ENCODE measurements at places on chromosomes 1 and 21.
A peak's percentile ranks its signal among the peaks of the same experiment; 100 is the strongest.

DNA sequence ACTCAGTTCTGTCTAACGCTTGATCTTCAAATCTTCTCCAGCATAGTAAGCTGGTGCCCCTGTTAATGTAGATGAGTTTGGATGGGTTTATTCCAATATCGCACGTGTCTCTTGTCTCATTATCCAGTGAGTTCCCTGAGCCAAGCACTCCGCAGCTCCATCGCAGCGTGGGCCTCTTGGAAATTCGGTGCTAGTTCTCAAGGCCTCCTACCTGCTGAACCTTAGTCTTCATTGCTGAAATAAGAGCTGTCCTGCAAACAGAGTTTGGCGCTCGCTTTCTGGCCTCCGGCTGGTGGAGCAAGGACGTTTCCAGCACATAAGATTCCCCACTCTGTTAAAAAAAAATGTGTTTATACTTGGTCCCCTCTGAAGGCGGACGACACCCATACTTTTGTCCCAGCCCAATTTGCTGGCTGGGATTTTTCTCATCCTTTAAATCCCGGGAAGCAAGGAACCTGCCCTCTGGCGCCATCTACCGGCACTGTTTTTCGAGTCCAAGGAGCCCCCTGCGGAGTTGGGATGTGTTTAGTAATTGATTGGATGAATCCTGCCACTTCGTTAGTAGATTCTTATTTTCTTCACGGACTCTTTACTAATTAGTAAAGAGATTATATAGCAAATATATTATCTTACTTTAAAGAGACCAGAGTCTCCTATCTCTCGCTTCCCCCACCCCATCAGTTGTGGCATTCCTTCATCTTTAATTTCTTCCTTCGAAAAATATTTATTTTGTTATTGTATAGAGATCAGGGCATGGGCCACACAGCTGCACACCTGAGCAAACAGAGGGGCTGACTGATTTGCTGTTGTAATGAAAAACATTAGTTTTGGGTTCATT, 14.7 kb downstream of the JUN start:
- no peak for DNase-seq

GRCh38 chr1:43444151-43444828, 9.4 kb downstream of the HYI start:
- no peak for DNase-seq

GRCh38 chr1:94068999-94069918, 51.7 kb downstream of the ABCA4 start:
- DNase-seq = no peak

DNA sequence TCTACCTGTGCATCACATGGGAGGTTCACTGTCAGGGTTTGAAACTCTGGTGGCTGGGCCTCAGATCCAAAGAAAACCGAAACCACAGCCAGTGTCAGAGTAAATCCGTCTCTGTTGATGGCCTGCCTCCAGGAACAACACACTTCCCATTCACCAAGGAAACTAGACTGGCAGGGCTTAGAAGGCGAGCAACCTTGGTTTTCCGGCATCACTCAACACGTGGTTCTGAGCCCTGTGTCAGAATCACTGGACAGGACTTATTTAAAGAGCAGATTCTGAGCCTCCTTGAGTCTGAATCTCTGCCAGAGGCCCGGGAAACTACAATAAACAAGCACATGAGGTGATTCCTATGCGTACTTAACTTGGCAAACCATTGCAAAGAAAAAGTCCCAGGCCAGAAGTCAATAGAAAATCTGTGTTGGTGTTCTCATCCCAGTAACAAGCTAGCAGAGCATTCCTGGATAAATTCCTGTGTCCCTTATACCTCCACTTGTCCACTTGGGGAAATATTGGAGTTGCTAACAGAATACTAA, 70.0 kb downstream of the KCTD3 start:
- DNase-seq = no peak

- no peak for DNase-seq
Observed at GRCh38 chr1:238129677-238130076, 239.0 kb upstream of the ZP4 start.

- no peak for DNase-seq
Observed at GRCh38 chr1:228101994-228102790, 933 bp downstream of the C1orf35 start.

GRCh38 chr1:99728494-99729235, 37.8 kb downstream of the FRRS1 start:
- DNase-seq = no peak

- DNase-seq = no peak
Observed at GRCh38 chr1:48603222-48603621, 131.2 kb upstream of the SPATA6 start.

DNA sequence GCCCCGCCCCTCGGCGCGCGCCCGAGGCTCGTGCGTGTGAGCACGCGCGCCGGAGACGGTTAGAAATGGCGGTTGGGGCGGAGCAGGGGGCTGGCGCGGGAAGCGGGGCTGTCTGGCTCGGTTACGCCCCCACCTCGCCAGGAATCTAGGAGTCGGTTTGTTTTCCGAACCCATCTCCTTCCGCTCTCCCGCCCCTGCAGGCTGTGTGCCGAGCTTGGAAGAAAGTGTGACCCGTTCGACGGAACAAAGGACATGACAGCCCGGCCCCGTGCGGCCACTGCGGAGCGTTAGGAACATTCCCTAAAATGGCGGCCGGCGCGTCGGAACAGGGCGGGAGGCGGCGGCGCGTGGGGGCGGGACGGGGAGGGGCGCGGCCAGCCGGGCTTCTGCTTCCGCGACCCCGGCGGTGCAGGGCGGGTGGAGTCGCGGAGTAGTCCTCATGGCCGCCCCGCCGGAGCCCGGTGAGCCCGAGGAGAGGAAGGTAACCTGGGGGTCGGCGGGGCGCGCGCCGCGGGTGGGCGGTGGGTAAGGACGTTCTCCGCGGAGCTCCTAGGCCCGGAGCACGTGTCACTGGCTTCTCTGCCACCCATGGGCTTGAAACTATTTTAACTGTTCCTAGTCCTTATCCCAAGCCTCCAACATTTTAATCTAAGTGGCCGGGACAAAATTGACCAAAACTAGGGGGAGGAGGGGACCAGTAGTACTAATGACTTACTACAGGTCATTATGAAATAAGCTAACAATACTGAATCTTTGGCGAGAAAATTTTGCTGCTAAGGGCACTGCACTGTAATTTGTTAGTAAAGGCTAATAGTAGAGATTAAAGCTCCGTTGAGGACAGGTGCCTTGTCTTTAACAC, at the start of gene COX20:
COX20 (plus strand) TSS at position 383 of the 859 bp plus-strand sequence; CDS start at position 440, 57 bp downstream.
- DNase-seq = peak; percentile 86

DNA sequence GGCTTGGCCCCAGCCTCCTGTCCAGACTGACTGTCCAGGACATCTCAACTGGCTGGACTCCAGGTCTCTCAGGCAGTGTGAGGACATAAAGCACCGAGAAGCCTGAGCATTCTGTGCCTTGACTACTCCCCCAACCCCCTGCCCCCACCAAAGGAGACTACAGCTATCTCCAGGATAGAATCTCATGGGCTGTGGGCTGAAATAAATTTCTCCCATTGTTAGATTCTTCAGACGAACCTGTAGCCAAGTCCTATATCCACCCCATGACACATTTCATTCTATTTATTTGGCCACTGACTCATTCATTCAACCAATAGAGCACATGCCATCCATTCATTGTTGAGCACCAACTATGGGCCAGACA, 11.4 kb downstream of the VWA5B1 start:
- no peak for DNase-seq

GRCh38 chr1:21547876-21548275, 38.7 kb downstream of the ALPL start:
- no peak for DNase-seq

GRCh38 chr1:234616644-234617043, 6.7 kb upstream of the IRF2BP2 start:
- DNase-seq = no peak

DNA sequence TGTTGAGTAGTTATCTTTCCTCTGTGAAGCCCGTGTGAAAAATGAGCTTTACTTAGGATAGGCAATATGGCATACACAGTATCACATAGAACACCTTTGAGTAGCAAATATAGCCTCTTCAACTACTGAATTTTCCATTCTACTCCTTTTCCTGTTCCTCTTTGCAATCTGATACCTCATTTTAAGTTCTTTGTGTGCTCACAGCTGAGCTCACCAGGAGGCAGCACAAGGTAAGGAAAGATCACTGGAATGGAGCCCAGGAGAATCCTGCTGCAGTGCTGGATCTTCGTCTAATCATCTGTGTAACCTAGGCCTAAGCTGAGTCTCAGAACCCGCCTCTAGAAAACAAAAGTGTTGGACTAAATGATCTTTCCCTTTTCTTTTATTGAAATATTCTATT, 171.0 kb downstream of the LRRC40 start:
- DNase-seq = no peak

DNA sequence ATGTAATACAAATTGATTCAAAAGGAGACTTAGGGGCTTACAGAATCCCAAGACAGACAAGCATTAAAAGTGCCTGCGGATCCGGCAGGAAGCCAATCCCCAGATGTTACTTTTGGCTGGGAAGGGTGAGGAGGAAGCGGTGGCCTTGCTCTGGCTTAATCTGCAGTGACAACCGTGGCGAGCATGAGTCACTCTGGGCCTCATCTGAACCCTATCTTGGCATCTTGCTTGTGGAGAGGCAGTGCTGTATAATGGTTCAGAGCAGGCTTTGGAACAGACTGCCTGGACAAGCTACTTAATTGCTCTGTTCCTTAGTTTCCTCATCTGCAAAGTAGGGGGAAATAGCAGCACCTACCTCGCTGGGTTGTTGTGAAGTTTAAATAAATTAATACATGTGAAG, 74.1 kb downstream of the XCL2 start:
- peak; percentile 24 for DNase-seq

DNA sequence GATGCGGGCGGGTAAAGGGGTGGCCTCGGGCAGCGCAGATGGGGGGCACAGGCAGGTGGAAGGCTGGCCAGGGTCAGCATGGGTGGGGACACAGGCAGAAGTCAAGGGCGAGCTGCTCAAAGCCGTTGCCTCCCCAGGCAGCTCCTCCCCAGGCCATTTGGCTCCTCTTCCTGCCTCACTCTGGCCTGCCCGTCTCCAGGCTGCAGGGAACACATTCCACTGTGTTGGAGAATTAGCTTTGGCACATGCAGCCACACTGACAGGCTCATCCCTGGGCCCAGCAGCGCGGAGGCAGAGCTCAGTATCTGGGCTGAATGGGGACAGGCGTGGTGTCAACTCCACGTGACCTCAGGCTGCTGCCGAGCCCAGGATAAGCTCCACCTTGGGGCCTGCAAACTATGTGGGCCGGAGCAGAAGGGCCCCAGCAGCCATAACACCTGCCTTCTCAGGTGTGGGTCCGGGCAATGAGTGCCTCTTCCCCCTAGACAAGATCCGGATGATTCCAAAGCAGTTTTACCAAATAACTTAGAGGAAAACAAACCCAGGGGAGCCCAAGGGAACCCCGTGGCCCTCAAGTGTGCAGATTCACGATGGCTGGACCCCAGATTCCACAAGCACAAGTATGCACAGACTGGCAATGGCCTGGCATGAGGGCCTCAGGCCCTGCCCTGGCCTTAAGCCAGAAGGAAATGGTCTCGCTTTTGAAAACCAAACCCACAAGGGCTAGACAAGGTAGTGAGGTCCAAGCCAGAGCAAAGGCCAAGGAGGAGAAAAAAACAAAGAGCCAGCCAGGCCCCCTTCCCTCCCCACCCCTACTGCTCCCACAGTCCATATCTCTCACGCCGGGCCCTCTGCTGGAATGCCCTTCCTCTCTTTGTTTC, 40.2 kb downstream of the HSPG2 start:
- no peak for DNase-seq

GRCh38 chr1:218475275-218475674, 130.1 kb downstream of the TGFB2 start:
- no peak for DNase-seq
